ENCODE measurements at places on chromosomes 3 and 15.

DNA sequence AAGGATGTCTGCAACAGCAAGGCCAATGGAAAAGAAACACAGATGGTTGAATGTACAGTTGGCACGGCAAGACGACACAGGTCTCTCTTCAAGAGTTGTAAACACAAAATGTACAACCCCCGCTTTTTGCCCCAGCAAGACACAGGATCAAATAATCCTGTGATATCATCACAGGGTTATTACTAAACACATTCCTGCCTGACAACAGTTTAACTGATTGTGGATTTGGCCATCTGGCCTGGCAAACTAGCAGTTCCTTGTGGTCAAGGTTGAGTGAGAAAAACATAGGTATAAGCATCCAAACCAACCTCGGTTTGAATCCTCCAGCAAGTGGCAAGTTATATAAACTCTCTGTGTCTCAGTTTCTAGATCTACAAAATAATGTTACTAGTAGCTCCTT is 23.4 kb downstream of the PARP16 start:
- no peak for DNase-seq

GRCh38 chr15:70266412-70267121 is 168.8 kb upstream of the TLE3 start:
- no peak for DNase-seq

DNA sequence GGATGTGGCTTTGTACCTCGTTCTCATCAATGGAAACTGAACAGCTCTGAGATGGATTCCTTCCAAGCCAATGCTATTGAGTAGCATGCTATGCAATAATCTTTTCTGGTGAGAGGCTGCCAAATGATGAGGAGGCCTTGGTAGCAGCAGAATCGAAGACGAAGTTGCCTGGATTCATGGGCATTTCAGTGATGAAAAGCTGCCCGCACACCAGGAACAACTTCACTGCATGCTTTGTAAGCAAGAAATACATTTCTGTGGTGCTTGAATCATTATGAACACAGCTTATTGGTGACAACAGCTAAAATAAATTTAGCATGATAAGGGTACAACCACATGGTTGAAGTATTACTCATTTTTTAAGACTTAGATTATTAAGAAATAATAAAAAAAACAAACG is 246.8 kb upstream of the ROBO1 start:
- DNase-seq = no peak

- DNase-seq = no peak
These were observed 9.7 kb upstream of the NMNAT3 start for GRCh38 chr3:139687431-139687830.

GRCh38 chr3:82081351-82081750 is 319.9 kb upstream of the GBE1 start:
- no peak for DNase-seq

DNA sequence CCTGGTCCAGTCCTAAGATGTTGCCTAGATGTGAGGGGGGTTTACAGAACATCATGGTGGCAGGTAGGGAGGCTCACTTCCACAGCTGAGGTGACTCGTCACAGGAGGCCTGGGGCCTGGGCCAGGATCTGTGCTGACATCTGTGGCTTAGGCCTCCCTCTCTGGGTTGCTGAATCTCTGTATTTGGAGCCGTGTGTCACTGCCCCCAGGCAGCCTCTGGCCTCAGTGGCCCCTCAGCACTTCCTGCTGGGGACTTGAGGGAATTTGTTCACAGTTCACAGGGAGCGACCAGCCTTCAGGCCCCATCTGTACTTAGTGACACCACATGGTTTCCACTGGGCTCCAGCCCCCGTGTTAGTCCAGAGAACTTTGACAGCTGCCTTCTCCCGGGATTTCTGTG is 41.7 kb upstream of the ADAMTSL3 start:
- no peak for DNase-seq

DNA sequence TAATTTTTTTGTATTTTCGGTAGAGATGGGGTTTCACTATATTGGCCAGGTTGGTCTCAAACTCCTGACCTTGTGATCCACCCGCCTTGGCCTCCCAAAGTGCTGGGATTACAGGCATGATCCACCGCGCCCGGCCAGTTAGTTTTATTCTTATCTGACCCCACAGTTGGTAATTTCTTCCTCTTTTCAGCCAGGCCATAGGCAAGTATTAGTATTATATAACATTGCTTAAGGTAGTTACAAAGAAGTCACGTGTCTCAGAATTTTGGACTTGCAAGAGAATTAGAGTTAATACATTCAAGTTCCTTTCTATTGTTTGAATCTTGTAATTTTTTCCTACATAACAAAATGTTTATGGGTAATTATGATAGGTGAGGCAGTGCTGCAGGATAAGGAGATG is 334.8 kb downstream of the LPP start:
- no peak for DNase-seq

DNA sequence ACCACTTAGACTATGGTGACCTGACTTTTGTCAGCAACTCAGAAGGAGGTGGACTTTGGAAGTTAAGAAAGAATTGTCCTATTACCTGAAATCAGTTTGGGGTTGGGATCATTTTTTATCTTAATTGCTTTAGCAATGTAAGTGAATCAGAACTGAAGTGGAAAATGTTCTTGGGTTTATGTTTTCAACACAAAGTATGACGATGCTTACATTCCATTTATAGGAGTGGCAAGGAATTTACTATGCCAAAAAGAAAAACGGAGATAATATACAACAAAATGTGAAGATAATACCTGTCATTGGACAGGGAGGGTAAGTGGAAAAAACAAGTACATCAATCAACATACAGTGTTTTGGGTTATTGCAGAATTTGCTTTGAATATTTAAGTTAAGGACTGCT is 116.1 kb downstream of the PDE8A start:
- DNase-seq = no peak

GRCh38 chr3:21328711-21329390 is 422.2 kb downstream of the ZNF385D start:
- no peak for DNase-seq

- DNase-seq = no peak
These were observed 11.5 kb downstream of the RASGRP1 start for GRCh38 chr15:38553071-38553470.

DNA sequence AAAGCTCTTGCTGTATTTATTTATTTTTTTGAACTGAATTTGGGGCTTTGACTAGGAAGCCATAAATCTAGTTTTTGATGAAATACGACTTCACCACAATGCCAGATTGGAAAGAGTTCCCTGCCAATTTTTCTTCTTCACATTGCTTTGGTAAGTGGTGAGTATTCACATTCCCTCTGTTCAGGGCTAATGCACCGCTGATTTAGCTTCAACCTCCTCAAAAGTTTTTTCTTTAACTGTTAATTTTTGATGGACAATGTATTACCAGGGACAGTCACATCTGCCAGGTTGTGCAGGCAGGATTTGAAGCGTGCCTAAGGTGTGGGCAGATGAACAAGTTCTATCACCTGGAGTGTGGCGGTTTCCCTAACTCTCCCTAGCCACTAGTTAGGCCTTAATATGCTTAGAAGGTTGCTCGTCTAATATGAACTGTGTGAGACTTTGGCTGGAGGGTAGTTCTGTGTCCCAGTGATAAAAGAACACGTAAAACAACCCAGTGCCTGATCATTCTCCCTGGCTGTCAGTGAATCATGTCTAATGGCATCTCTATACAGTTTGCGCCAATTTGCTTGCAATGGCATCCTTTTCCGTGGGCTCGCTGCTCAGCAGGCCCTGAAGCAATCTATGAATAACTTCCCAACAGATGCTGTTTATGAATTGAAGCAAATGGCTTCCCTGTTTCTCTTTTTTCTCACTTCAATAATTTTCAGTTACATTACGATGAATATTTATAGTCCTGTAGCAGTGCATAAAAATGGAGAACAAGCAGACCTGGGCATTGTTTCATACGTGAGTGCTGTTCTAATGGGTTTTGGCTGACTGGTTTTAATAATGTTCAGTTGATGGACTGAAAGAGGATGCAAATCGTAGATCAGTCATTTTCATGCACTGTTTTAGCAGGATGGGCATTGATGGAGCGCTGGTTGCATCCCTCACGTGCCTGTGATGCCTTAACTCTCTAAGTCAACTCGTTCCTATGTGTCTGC is 243.2 kb upstream of the SUCLG2 start:
- no peak for DNase-seq

DNA sequence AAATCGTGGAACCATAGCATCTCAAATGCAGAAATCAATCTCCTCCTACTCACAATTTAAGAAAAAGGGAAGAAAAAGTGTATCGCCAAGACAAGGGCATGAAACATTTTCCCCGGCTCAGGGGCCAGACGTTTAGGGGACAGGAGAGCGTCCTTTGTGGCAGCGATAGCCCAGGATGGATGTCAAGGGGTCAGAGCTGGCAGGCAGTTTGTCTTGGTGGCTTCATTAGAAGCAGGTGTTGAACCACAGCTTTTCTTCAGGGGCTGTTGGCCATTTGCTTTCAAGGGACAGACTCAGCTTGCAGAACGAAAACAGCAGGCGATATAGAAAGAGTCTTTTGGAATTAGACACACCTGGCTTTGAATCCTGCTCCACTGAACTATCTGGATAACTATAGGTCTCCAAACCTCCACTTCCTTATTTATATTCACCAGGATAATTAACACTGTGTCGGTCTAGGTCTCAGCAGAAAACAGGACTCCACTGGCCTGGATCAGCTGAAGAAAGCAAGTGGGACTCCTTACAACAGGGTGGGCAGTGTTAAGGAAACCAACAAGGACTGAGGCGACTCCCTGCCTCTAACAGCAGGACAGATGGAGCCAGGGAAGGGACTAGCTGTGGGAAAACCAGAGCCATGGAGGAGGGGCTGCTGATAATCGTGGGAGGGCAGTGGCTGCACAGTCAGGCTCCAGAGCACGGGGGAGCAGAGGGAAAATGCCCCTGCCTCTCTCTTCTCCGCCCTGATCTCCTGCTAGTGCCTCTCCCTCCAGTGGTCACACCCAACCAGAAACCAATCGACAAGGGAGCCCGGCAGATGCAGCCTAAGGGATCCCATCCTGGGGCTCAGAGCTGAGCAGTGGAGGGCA is 123.6 kb downstream of the LIPC start:
- DNase-seq = no peak

GRCh38 chr3:172134352-172134751 is 95.0 kb downstream of the FNDC3B start:
- no peak for DNase-seq

GRCh38 chr3:36965440-36965839 is 20.6 kb upstream of the TRANK1 start:
- DNase-seq = no peak

DNA sequence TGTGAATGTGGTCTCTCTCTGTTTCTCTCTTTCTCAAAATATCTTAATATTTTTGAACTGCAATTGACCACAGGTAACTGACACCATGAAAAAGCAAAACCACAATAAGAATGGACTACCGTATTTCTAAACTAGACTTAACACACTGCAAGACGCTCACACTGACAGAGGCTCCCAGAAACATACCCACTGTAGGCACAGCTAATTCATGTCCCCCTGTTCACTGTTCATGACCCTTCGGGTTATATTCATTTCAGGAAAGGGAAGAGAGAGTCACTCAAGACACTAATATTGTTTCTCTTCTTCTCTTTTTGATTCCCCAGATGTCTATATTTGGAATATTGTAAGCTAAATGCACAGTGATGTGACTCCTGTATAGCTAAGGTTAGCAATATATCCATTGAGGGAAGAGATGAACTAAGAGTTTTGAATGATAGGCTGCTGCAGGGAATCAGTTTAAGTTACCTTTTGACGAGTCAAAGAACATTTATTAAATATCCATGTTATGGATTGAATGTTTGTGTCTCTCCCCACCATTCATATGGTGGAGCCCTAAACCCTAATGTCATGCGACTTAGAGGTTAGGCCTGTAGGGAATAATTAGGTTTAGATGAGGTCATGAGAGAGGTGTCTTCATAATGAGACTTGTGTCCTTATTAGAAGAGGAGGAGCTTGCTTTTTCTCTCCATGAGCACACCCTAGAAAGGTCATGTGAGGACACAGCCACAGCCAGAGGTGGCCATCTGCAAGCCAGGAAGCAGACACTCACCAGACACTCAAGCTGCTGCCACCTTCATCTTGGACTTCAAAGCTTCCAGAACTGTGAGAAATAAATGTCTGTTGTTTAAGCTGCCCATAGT is 216.6 kb upstream of the GRM7 start:
- no peak for DNase-seq

- no peak for DNase-seq
These were observed 193.3 kb upstream of the ZNF717 start for GRCh38 chr3:75978686-75979085.

DNA sequence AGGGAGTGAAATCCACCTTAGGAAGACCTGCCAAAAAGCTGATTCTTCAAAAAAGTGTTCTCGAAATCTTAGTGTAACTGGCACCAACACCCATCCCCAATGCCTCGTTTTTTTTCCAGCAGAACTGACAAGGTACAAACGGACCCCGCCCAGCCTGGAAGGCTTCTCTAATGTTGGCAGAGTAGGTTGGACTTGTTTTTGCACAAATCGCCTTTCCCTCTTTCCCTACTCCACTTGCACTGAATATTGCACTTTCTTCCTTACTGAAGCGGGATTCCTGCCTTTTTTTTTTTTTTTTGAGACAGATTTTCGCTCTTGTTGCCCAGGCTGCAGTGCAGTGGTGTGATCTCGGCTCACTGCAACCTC is 544 bp upstream of the TIMMDC1 start:
- DNase-seq = no peak

DNA sequence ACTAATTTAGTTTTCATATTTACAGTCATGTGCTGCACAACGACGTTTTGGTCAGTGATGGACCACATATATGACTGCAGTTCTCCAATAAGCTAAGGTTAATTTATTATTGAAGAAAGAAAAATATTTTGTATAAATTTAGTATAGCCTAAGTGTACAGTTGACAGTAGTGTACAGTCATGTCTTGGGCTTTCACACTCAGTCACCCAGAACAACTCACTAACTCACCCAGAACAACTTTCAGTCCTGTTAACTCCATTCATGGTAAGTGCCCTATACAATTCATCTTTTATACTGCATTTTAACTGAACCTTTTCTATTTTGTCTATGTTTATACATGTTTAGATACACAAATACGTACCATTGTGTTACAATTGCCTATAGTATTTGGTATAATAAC is 3.8 kb upstream of the GABRR3 start:
- DNase-seq = no peak

DNA sequence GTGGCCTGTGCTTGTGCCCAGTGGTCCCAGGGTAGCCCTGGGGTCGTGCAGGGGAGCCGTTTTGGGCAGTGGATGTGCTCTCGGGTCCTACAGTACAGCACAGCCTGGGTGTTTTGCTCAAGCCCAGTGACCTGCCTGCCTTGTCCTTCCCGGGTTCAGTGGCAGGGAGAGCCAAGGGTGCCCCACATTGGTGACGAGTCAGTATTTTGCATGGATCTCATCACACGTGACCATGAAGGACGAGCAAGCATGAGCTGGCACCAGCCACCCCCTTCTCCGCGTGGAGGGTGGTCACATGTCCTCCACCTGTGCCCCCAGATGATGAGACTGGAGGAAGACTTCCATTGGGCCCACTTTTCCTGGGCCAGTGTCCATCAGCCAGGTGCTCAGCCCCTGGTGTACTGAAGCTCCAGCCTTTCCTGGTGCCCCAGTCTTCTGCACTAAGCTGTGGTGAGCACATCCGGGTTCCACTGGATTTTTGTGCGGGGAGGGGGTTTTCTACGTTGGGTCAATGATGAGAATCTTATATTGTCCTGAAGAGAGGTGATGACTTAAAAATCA is 197.5 kb downstream of the UBE3A start:
- no peak for DNase-seq
